ENCODE measurements at places on chromosomes 7 and 10.

DNA sequence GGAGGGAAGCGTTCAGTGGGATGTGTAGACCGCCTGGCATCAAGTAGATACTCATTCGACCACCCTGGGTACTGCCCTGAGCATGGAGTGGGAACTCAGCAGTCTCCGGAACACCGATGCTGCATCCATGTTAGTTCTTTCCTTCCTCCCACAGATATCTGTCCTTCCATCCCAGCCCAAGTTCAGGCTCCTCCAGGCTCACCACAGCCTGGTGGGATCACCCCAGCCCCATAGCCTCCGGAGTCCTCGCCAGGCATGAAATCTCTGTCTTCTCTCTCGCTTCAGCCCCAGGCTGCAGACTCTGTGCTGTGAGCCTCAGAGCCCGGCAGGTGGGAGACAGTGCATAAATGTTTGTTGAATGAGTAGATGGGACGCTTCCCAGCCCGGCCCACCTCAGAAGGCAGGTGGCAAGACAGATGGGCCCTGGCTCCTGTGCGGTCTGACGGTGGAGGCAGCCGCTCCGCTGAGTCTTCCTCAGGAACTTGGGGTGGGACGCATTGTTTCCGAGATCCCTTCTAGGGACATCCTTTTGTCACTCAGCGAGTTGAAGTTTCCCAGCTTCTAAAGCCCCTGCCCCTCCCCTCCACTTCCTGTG lies 42.9 kb downstream of the ELFN1 start:
- no peak for DNase-seq

DNA sequence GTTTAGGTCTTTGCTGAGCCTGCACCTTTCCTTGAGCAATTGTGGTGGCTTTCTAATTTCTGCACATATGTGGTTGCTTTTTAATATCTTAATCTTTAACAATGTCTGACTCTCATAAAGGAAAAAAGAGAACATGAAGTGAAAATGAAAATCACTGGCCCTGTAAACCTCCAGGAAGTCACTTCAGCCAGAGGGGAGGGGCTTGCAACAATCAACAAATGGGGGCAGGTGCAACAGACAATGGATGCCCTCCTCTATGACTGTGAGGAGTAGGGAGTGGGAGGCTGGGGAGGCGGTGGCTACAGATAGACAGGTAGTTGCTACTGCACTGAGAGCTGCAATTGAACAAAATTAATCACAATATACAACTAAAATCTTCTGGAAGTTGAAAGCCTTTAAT lies 1377.4 kb downstream of the XPNPEP1 start:
- DNase-seq: no peak

DNA sequence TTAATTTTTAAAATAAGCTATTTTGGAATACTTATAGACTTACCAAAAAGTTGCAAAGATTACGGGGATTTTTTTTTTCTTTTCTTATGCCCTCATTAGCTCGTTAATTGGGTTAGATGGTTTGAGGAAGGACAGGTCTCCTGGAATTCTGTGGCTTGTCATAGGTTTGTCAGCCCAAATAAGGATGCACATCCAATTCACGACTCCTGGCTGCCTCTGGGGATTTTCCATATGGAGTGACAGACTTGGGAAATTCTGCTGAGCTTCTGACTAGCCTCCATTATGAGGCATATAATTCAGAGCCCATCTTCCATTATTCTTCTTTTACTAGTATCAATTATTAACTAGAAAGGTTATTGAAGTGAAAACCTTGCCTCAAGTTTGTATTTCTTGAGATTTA lies 102.1 kb downstream of the AUTS2 start:
- DNase-seq: no peak

DNA sequence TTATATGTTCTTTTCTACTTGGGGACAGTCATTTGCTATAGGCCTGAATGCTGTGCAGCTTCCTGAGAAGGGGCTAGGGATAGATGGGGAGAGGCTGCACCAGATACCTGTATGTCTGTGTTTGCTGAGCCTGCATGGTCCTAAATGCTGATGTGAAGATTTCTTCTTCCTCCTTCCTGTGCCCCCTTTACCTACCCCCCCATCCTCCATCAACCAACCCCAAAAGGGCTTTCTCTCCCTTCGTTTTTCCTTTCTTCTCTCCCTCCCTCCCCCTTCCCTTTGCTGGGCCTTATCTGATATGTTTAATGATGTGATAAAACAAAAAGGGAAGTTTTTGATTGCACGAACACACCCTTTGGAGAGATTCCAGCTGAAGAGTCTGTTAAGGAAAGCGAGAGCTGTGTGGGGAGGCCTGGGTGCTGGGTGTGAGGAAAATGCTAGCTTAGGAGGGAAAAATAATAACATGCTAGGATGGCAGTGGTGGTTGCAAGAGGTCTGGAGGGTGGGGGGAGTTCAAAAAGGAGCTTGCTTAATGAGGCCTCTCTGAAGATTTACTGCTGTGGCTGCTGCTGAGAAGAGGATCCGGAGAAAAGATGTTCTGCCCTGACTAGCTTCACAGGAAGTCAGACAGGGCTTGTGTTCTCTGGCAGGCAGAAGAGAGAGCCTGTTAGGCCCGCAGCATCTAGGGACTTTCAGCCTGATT lies 101.8 kb downstream of the SAMD9 start:
- no peak for DNase-seq

GRCh38 chr7:55174856-55175255 lies 156.0 kb downstream of the EGFR start:
- no peak for DNase-seq

GRCh38 chr10:52774600-52775106 lies 2.1 kb upstream of the MBL2 start:
- no peak for DNase-seq

DNA sequence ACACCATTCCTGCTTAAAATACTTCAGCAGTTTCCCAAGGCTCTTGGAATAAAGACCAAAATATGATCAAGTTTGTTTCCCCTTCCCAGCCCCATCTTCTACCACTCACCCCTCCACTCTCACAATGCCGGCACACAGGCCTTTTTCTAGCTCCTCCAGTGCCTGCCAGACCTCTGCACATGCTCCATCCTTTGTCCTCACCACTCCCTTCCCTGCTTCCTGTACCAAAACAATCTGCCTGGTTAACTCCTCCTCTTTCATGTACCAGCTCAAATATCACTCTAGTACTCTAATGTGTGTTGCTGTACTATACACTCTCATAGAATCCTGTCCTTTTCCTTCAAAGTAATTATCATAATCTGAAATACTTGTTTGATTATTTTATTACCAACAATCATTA lies 19.4 kb downstream of the SCRN1 start:
- no peak for DNase-seq

DNA sequence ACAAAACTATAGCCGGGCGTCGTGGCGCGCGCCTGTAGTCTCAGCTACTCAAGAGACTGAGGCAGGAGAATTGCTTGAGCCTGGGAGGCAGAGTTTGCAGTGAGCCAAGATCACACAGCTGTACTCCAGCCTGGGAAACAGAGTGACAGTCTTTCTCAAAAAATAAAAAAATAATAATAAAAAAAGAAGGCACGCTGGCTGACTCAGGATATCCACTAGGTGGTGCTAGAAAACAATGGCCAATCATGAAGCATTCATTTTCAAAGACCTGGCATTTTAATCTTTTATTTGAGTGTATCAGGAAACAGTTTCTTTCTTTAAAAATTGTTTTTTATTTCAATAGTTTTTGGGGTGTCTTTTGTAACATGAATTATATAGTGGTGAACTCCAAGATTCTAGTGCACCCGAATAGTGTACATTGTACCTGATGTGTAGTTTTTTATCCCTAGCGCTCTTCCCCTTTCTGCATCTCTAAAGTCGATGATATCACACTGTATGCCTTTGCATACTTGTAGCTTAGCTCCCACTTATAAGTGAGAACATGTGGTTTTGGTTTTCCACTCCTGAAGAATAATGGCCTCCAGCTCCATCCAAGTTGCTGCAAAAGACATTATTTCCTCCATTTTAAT lies 88.6 kb downstream of the LYZL1 start:
- DNase-seq: no peak

Data from stimulated activated CD4-positive, alpha-beta T cell treated with anti-CD3 and anti-CD28 coated beads, Interleukin-1b, Interleukin-23, amount 100 ng/mL, for 1 hour (primary cell).